ENCODE measurements at places on chromosomes 5 and 9. TPM values are rescaled to one million over a fixed set of nuclear protein-coding genes. Genes with fewer than 3 reads are reported as not detected.
A peak's percentile ranks its signal among the peaks of the same experiment; 100 is the strongest.

The GNA14 gene
- total RNA-seq, result 7.2 TPM

The EPB41L4A gene
- total RNA-seq, result 39.3 TPM

The PCDHGB4 gene
- total RNA-seq, result 10.1 TPM

The PTPA gene
- total RNA-seq, result 156 TPM

- DNase-seq, result no peak
- no peaks in the 10 kb centered on the region for H3K36me3 ChIP-seq
- H3K27ac ChIP-seq, result peak overlapping the region; percentile 95
- H3K27me3 ChIP-seq, result no peaks in the 10 kb centered on the region
- H3K4me3 ChIP-seq, result peak overlapping the region; percentile 6
These were observed 46.7 kb downstream of the MEF2C start for GRCh38 chr5:88836195-88836838.

DNA sequence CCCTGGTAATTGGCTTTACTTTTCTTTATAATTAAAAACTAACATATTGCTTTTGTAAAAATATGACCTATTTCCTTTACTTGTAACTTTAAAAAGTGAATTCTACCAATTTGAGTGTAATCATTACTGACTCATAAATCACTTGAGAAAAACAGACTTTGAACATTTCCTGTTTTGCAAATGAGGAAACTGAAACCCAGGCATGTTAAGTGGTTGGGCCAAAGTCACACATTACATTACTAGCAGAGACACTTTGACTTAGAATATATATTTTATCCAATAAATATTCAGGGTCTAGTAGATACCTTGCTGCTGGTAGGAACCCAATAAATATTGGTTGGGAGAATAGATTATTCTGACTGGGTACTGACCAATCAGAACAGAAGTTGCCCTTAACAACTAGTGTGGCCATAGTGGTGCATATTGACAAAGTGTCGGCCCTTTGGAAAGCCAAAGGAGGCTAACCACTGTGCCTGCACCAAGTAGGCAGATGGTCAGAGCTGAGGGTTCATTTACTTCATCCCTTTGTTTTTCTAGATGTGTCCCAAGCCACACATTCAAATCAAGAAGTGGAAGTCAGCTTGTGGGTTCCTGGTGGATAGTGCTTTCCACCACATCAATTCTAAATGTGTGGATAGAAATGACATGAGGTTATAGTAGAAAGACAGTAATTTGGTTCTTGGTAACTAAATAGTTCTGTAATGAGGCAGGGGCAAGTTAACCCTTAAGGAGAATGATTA is 365.1 kb upstream of the RIOK2 start:
- no peaks in the 10 kb centered on the region for H3K4me1 ChIP-seq
- H3K27me3 ChIP-seq, result no peaks in the 10 kb centered on the region
- H3K27ac ChIP-seq, result no peak overlapping the region
- no peak for DNase-seq
- no peaks in the 10 kb centered on the region for H3K36me3 ChIP-seq

The MYORG gene
- 9.6 TPM for total RNA-seq

DNA sequence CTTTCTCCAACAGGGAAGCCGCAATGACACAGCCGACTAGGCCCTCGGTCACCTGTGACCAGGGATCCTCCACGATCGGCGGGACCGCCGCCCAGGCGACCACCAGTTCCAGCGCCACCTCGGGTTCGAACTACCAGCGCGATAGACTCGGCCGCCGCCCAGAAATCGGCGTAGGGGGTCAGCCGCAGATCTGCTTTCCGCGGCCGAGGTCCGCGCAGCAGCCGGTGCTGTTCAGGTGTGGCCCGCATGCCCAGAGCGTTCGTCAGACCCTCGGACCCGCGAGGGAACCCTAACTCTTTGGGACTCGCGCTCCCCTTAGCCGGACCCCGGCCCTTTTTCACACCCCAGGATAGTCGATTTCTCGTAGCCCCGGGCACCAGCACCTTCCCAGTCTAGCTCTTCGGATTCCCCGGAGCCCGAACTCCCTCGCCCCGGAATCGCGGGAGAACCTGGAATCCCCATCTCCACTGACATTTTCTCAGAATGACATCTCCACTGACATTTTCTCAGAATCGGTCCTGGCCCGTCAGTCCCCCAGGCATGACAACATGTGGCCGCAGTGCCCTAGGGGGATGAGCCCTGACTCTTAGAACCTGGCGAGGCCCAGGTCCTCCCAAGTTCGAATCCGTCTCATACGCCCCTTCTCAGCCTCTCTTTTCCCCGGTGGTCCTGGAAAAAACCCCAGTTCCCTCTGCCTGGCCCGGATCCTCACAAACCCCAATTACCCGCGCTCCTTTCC is 428 bp downstream of the C5orf52 start:
- no peaks in the 10 kb centered on the region for H3K4me1 ChIP-seq
- DNase-seq, result no peak
- H3K27ac ChIP-seq, result no peak overlapping the region

The HMCN2 gene
- total RNA-seq, result 14.8 TPM

DNA sequence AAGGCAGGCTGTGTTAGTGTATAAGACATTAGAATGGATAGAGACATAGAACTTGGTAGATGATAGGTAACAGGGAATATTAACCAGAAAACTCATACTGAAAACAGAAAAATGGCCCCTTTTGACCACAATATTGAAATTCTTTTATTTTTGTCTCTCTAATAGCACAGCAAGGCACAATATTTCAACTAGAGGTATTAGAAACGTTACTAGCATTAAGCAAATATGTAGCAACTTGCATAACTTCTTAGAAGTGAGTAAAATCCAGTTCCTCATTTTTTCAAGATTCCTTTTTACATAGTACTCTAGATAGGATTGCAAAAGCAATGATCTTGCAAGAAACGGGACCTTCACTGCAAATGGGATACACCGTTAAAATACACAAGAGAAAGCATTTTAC is 102.7 kb upstream of the VCAN start:
- H3K4me1 ChIP-seq, result no peaks in the 10 kb centered on the region
- no peak for DNase-seq
- no peaks in the 10 kb centered on the region for H3K36me3 ChIP-seq
- no peak overlapping the region for H3K27ac ChIP-seq
- no peak overlapping the region for H3K4me3 ChIP-seq

The CMYA5 gene
- 5.9 TPM for total RNA-seq

DNA sequence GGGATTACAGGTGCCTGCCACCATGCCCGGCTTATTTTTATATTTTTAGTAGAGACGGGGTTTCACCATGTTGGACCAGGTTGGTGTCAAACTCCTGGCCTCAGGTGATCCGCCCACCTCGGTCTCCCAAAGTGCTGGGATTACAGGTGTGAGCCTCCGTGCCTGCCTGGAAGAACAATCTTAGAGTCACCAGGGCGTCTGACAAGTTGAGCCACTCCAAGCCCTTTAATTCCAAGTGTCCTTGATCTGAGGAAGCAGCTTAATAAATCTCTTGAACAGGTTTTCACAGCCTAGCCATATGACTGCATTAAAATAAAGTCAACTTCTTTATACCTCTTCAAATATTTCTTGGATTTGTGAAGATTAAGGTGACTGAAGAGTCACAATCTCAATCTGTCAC is 31.5 kb downstream of the SLC44A1 start:
- H3K27ac ChIP-seq, result no peak overlapping the region
- no peak overlapping the region for H3K4me3 ChIP-seq
- no peak for DNase-seq
- no peaks in the 10 kb centered on the region for H3K4me1 ChIP-seq
- H3K36me3 ChIP-seq, result no peaks in the 10 kb centered on the region

GRCh38 chr5:6773342-6774035 is 60.3 kb downstream of the TENT4A start:
- H3K4me3 ChIP-seq, result no peak overlapping the region
- DNase-seq, result no peak
- no peaks in the 10 kb centered on the region for H3K36me3 ChIP-seq
- no peak overlapping the region for H3K27ac ChIP-seq
- no peaks in the 10 kb centered on the region for H3K27me3 ChIP-seq

- DNase-seq, result no peak
- no peak overlapping the region for H3K27ac ChIP-seq
- no peaks in the 10 kb centered on the region for H3K36me3 ChIP-seq
- no peak overlapping the region for H3K4me3 ChIP-seq
These were observed 100.7 kb downstream of the SLIT3 start for GRCh38 chr5:169200125-169200778.

DNA sequence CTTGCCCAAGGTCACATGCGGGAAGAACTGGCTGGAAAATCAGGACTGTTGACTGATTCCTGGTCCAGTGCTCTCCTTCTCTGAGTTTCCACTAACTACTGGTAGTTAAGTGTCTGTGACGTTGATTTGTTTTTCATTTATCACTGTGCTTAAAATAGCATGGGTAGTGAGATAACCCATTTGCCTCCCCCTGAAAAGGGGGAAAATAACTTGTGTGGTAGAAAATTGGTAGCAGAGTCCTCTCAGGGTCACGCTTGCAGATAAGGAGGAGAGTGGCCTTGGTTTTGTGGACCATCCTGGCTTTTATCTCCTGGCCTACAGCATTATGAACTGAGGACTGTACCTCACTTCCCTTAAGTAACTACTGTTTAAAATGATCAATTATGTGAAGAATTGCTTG is 10.9 kb downstream of the FUBP3 start:
- no peak overlapping the region for H3K27ac ChIP-seq
- DNase-seq, result no peak
- H3K4me3 ChIP-seq, result no peak overlapping the region
- no peaks in the 10 kb centered on the region for H3K36me3 ChIP-seq

- H3K4me1 ChIP-seq, result no peaks in the 10 kb centered on the region
- no peaks in the 10 kb centered on the region for H3K36me3 ChIP-seq
- no peak for DNase-seq
These were observed 67.2 kb upstream of the CCDC152 start for GRCh38 chr5:42689391-42689790.

The F12 gene
- total RNA-seq, result 0.33 TPM

DNA sequence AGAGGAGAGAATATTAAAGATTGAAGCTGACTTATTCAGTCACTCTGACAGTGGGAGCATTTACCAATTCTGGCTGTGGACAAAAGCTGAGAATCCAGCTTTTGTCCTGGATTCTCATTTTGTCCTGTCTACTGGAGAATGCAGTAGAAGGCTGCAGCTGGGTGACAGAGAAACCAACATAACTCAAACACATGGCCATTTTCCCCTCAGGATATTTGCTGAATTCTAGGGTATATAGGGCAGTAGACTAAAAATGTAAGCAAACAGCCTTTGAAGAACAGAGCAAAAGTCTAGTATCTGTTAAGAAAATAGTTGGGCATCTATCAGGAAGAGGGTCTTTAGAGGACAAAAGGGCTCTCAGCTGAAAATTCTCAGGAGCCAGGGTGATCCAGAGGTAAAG is 20.6 kb downstream of the ZNF484 start:
- H3K27ac ChIP-seq, result no peak overlapping the region
- H3K4me1 ChIP-seq, result peaks cover 4% of the 10 kb centered on the region
- H3K27me3 ChIP-seq, result no peaks in the 10 kb centered on the region
- peaks cover 6% of the 10 kb centered on the region for H3K36me3 ChIP-seq
- H3K4me3 ChIP-seq, result no peak overlapping the region

DNA sequence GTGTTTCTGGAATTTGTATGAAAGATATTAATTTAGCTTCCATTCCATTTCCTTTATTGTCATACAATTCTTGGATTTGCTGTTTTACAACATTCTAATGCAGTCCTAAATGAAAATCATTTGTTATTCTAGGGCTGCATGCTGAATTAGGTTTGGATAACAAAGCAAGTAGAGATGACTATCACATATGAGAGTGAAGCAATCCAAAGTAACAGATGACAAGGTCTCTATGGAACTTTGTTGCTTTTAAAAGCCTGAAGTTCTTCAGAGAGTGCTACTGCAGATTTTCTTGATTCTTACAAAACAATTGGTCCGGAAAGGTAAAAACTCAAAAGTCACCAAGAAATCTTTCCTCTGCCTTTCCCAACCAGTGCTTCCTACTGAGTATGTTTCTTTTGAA is 56.9 kb upstream of the VCAN start:
- no peaks in the 10 kb centered on the region for H3K36me3 ChIP-seq
- H3K27me3 ChIP-seq, result no peaks in the 10 kb centered on the region
- H3K27ac ChIP-seq, result no peak overlapping the region

GRCh38 chr5:111132731-111133435 is 40.7 kb downstream of the WDR36 start:
- H3K27me3 ChIP-seq, result no peaks in the 10 kb centered on the region
- H3K4me3 ChIP-seq, result no peak overlapping the region
- H3K27ac ChIP-seq, result no peak overlapping the region
- H3K4me1 ChIP-seq, result peaks cover 3% of the 10 kb centered on the region

The PAX5 gene
- 0.81 TPM for total RNA-seq

The ORM2 gene
- not detected for total RNA-seq

The STC2 gene
- total RNA-seq, result 7.9 TPM

DNA sequence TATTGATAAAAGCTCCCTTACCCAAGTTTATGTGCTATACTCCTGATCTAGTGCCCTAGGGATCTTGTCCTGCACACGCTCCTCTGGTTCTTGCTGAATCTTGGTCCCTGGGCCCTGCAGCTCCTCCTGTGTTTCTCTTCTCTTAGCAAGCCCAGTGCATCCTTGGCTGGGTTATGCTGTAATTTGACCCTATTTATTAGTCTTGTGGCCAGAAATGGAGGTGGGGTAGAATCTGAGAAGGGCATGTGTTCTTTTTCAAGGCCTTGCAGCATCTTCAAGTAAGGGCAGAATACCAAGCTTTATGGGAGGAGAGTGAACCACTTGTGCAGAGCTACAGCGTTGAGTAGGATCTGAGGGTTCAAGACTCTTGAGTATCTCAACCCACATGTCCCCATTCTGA is 366.8 kb downstream of the FAM170A start:
- no peak overlapping the region for H3K4me3 ChIP-seq
- DNase-seq, result no peak
- H3K27ac ChIP-seq, result no peak overlapping the region
- no peaks in the 10 kb centered on the region for H3K4me1 ChIP-seq

DNA sequence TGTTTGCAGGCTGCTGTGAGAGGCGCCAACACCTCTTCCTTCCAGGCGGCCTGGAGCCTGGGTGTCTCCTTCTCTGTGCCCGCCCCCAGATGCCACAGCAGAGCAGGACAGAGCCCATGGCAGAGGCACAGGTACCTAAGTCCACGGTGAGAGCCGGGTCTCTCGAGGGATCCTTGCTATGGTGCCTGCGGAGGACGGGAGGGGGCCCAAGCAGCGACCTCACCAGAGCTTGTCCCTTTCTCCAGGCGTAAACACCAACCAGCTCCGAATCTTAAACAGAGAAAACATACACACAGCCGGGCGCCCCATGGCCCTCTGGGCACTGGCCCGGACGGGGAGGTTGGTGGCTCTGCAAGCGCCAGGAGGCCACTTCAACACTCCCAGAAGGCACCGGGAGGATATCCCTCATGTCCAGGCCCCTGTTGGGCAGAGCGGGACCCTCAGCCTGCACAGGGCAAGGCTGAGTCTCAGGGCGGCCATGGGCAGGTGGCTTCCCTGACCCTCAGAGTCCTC is 11.8 kb downstream of the CCDC187 start:
- no peaks in the 10 kb centered on the region for H3K4me1 ChIP-seq
- no peaks in the 10 kb centered on the region for H3K27me3 ChIP-seq
- DNase-seq, result no peak
- H3K4me3 ChIP-seq, result no peak overlapping the region

Measured in aorta (tissue), 5 donors.